ENCODE measurements at places on chromosomes 4 and X.

- peak; percentile 80 for DNase-seq
Observed at GRCh38 chrX:39675619-39676018, 422.1 kb downstream of the BCOR start.

GRCh38 chr4:163660636-163661035, 166.1 kb downstream of the TMA16 start:
- no peak for DNase-seq

DNA sequence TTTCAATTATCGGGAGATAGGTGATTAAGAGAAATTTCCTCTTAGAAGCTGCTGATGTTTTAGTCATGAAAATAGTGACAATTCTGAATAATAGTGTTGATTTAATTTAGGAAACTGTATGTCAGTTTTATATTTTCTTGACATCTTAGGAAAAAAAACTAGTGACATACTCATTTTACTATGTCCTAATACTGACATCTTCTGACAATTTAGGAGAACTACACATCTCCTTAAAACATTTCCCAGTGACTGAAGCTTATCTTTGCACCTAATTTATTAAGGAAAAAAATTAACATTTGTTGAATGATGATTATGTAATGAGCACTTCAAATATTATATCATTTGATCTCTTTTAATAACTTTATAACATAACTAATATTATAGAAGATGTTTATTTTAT, 42.0 kb upstream of the RBMXL3 start:
- DNase-seq = no peak

- DNase-seq = no peak
Observed at GRCh38 chr4:148108766-148109165, 333.4 kb downstream of the NR3C2 start.

GRCh38 chr4:7772711-7773385, 166.8 kb downstream of the AFAP1 start:
- peak; percentile 63 for DNase-seq

- DNase-seq = no peak
Observed at GRCh38 chrX:110172215-110172614, 145.7 kb downstream of the AMMECR1 start.

GRCh38 chrX:36787752-36788151, 220.4 kb upstream of the FAM47C start:
- no peak for DNase-seq

DNA sequence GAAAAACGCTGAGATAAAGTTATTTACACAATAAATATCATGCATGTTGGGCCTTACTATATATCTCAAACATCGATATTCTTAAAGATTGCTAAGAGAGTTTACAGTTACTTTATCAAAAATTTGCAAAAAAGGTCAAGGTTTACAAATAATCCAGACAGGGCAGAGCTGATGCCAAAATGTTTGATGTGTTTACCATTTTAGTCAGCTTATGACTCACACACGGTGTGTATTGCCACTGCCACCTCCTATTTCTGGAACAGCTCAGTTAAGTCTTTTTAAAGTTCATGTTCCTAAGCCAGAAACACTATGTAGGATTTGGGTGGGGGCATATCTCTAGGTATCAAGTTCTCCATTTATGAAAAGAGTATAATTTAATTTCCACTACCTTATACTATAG, 580.6 kb downstream of the INPP4B start:
- peak; percentile 24 for DNase-seq

GRCh38 chr4:165666836-165667235, 206.2 kb upstream of the TLL1 start:
- no peak for DNase-seq

DNA sequence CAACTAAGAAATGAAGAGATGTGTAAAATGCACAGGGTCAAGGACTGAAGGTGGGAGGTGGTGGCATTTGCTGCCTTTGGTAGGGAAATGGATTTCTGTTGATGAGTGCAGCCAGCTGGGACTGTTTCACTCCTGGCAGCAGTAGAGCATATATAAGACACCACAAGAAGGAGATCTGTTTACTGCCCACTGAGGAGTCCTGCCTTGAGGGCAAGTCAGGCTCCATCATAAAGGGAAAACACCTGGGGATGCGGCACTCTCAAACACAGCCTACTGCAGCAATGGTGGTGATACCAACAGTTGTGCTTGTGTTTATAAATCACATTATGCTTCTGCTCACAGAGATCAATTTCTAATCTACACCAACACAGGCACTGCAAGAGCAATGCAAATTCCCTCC, 222.1 kb downstream of the TACR3 start:
- no peak for DNase-seq

DNA sequence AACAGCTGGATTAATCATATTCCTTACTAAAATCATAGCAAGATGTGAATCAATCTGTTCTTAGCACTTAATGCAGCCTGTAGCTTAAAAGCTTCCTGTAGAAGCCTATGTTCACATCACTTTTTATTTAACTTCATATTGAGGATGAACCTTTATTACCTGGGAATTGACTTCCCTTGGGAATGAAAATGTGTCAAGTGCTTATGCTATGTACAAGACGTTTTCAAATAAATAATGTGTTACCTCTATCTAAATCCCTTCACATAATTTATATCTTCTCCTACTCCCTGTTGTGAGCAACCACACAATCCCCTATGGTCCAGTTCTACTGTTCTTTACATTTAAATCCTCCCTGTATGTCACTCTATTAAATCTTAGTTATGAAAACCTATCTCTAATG, 633.1 kb downstream of the FSTL5 start:
- no peak for DNase-seq

DNA sequence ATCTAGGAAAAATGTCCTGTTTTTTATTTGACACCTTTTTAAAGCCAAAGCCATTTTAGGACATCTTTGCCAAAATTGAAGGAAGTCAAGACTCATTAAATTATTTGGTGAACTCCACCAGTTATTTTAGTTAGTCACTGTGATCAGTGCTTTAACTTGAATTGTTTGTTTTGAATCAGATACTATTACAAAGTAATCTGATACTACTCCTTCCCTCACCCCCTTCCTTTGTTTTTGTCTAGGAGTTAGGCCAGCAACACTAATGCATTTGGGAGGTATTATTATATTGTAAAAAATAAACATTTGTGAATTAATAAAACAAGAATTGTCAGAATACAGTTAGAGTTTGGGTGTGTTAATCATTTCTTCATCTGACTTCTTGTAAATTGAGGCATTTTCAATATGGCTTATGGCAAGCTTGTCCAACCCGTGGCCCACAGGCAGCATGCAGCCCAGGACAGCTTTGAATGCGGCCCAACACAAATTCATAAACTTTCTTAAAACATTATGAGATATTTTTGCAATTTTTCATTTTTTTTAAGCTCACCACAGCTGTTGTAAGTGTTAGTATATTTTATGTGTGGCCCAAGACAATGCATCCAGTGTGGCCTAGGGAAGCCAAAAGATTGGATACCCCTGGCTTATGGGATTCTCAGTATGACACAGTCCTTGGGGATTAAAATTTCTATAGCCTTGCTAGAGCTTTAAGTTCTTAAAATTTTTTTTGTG, 182.2 kb downstream of the BMPR1B start:
- no peak for DNase-seq

DNA sequence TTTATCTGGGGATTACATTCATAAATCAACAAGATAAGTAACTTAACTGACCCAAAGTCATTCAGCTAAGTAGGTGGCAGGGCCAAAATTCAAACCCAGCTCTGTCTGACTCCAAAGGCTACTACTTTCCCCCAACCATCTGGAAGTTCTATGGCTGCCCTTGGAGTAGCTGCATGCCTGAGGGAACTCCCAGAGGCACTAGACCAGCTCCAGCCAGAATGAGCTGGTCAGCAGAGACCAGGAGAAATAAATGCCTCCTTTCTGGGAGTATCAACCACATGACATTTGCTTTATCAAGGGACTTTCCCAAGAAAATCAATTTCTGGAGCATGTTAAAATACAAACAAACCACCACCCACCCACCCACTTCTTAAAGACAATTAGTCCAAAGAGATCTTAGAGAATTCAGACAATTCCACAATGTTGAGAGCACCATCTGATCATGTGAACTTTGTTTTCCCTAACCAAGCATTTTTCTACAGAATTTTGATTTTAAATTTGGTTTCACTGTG, 180.5 kb downstream of the EFHC2 start:
- DNase-seq = no peak

DNA sequence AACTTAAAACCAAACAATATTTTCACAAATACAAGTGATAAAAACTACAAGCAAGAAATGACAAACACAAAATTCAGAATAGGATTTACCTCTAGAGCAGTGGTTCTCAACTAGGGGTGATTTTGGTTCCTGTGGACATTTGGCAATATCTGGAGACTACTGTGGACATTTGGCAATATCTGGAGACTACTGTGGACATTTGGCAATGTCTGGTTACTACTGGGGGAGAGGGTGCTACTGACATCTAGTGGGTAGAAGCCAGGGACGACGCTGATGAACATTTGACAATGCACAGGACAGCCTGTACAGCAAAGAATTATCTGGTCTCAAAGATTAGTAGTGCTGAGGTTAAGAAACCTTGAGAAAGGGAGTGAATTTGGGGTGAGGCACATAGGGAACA, 169.8 kb downstream of the CLCN4 start:
- no peak for DNase-seq

DNA sequence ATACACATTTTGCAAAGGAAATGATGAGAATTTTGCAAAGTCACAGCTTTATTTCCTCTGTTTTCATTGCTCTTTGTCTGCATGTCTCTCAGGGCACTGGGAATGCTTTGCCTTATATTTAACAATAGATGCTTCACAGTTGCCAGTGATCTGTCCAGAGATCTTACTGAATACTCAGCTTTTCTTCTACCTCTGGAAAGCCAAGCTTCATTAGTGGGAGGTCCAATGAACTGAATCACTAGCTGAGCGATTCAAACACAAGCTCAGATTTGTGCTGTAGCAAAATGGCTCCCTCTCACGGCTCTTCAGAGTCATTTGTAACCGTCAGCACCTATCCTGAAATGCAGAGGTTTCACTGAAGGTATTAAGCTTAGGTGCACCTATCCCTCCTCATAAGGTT, 138.9 kb downstream of the DCLK2 start:
- no peak for DNase-seq

DNA sequence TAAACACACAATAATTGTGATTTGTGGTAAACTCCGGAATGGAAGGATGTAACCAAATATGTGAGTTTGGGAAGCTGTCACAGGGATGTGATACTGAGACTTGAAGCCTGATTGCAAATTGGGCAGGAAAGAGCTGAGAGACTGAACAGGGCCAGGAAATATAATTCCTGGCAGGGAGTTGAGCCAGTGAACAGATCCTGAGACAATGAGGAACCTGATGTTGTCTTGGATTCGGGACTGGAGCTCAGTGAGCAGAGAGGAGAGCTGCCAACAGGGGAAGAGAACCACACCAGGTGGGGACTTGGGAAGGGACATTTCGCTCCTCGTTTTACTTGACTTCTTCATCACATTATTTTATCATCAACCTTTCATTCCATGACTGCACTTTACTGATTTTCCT, 386.0 kb downstream of the TLL1 start:
- DNase-seq = no peak

GRCh38 chr4:77618383-77619241, 13.0 kb downstream of the CXCL13 start:
- peak; percentile 69 for DNase-seq

DNA sequence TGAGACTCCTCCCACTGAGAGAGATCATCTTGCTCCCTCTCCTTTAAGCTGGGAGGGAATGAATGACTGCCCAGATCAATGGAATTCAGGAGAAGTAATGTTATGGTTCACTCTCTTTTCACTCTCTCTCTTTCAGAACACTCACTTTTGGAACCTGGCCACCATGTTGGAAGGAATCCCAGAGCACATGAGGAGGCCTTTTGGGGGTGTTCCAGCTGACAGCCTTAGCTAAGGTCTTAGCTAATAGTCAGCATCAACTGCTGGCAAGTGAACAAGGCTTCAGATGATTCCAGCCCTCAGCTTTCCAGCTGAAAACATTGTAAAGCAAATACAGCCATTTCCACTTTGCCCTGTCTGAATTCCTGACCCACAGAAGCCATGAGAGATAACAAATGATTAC, 124.0 kb upstream of the CLNK start:
- DNase-seq = peak; percentile 64

- DNase-seq = no peak
Observed at GRCh38 chr4:153418121-153418520, 48.0 kb upstream of the TMEM131L start.

DNA sequence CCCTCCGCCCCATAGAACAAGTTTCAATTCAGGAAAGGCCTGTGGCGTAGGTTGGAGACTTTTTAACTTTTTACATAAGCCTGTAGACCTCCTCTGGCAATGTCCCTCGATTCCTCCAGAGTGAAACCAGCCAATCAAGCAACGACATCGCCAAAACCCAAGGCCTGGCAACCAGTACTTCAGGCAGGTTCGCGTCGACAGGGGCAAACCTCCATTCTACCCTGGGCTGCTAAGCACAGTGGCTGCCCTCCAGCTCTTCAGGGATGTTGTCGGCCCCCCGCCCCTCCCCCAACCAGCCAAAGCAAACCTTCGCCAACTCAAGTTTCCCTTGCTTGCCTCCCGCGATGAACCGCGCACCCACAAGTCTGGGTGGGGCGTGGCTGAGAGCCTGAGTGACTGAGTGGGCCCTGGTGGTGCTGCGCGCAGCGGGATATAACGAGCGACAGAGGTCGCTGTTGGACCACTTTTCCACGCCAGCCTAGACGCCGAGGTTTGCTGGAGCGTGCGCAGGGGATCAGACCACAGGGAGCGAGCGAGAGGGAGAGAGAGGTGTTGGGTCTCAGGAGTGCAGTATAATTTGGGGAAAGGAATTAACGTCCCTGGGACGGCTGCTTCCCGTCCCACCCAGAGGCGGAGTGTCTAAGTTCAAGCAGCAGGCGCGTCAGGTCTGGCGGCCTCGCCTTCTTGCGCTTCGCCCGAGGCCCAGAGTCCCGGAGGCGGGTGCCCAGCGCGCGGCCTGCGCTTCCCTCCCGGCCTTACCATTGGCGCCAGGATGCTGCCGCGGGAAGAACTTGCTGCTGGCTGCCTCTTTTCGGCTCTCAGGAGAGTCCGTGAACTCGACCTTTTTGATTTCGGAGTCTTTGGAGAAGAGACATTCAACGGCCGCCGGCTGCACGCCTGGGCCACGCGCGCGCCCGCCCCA, 9.0 kb upstream of the PITX2 start:
- no peak for DNase-seq

DNA sequence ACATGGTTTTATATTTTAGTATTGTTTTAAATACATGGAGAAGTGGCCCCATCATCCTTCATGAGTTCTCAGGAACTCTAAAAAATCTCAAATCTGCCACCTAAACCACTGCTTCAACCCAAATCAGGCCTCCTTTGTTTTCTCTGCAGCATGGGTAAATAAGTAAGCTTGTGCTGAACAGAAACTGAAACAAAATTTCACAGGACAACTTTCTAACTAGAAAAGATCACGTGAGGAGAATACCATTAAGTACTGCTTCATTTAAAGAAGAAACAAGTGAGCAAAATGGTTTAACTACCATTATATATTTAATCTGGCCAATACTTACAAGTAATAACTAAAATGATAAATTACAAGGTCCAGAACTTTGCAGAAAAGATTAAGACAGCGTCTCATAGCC, 2.5 kb downstream of the ARAP2 start:
- no peak for DNase-seq

DNA sequence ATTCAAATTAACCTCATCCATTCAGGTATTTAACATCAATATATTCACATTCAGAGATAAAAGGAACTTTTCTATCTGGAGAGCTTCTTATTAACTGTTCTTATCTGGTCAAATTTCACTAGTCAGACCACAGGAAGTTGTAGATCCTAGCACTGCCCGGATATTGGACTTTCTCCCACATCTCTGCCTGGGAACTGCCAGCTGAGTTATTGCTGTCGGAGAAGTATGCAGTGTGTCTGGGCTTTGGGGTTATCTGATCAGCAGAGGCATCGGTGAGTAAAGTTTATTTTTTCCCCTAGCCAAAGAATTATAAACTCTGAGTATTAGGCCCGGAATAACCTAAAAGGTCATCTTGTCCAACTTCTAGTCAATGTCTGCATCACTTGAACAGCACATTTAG, 45.1 kb downstream of the OR13H1 start:
- DNase-seq = no peak
